ENCODE measurements at places on chromosomes 7 and 10.

- DNase-seq, result no peak
- no peak overlapping the region for H3K4me3 ChIP-seq
- peaks cover 59% of the 10 kb centered on the region for H3K36me3 ChIP-seq
Observed at GRCh38 chr10:128066870-128067382, 59.3 kb downstream of the MKI67 start.

- H3K27ac ChIP-seq, result no peak overlapping the region
- H3K4me3 ChIP-seq, result no peak overlapping the region
- peaks cover 100% of the 10 kb centered on the region for H3K36me3 ChIP-seq
- no peak for DNase-seq
- no peaks in the 10 kb centered on the region for H3K4me1 ChIP-seq
- no peaks in the 10 kb centered on the region for H3K27me3 ChIP-seq
Observed at GRCh38 chr7:30630986-30631385, 36.3 kb downstream of the GARS1 start.

DNA sequence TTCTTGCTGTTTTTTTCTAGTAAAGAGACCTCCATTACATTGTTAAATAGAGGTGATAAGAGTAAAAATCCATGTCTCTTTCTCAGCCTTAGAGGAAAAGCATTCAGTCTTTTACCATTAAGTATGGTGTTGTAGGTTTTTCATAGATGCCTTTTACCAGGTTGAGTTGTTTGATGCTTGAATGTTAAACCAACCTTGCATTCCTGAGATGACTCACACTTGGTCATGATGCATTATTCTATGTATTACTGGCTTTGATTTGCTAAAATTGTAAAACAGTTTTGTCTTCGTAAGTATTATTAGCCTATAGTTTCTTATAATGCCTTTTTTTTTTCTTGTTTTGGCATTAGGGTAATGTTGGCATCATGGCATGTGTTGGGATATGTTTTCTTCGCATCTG is 90.0 kb downstream of the ANKRD61 start:
- H3K27me3 ChIP-seq, result no peaks in the 10 kb centered on the region
- no peak for DNase-seq
- no peak overlapping the region for H3K27ac ChIP-seq
- H3K4me3 ChIP-seq, result no peak overlapping the region
- H3K4me1 ChIP-seq, result no peaks in the 10 kb centered on the region

GRCh38 chr10:113853578-113854012 is 287 bp downstream of the DCLRE1A start:
- peaks cover 27% of the 10 kb centered on the region for H3K36me3 ChIP-seq
- H3K27me3 ChIP-seq, result no peaks in the 10 kb centered on the region
- DNase-seq, result no peak
- peaks cover 27% of the 10 kb centered on the region for H3K4me1 ChIP-seq
- peak overlapping the region; percentile 93 for H3K4me3 ChIP-seq

DNA sequence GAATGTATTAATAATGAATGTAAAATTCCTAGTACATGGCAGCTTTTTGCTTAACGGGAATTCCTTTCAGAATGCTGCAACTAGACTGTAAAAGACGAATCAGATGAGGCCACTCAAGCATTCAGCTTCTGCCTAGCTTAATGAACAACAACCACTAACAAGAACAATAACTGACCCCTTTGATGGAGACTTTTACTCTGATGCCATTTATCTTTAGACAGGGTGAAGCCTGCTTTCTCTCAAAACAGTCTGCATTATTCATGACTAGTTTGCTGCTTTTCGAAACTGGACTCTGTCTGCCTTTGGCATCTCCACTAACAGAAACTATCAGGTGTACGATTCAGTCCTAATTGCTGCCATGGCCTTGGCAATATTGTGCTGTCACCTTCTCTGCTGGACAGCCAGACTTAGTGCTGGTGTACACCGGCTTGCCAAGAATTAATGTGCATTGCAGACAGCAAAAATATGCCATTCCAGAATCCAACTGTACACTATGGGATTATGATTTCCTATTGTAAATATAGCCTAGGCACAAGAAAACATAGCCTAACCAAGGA is 295.5 kb upstream of the CDC14C start:
- DNase-seq, result no peak
- H3K4me1 ChIP-seq, result no peaks in the 10 kb centered on the region
- no peaks in the 10 kb centered on the region for H3K27me3 ChIP-seq
- H3K4me3 ChIP-seq, result no peak overlapping the region

DNA sequence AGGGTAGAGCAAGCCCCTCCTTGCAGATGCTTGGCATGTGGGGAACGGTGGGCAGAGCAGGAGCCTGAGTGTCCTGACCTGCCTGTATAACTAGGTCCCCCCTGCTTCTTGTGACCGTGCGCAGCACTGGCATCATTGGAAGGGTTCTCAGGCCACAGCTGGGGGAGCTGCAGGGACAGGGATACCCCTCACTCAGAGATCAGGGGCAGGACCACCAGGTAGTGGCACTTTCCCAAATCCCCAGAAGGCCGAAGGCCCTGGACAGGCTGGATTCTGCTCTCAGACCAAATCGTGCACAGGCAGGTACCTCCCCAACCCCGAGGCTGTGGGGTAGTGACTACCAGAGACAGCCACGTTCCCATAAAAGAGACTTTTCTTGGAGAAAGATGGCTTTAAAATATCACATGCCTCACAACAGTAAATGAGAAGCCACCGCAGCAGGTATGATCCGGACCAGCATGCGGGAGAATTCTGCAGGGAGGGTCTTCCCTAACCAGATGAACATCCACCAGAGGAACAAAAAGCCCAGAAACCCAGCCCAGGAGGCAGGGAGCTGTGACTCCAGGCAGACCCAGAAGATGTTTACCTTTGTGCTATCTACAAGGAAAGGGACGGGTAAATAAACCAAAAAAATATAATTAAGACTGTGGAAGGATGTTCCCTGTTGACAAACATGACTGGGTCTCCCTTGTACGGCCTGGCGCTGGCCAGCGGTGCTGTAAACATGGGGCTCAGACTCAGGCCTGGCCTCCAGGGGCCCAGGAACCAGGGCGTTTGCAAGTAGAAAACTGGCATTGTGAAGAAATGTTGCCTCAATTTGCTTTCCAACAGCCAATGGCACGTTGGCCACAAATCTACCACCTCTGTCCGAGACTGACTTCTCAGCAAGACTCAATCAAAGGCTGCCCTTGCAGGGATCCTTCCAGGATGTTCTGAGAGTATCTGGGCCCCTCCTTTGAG is 180.0 kb downstream of the TNS3 start:
- no peaks in the 10 kb centered on the region for H3K27me3 ChIP-seq
- H3K36me3 ChIP-seq, result peaks cover 38% of the 10 kb centered on the region
- no peak for DNase-seq

DNA sequence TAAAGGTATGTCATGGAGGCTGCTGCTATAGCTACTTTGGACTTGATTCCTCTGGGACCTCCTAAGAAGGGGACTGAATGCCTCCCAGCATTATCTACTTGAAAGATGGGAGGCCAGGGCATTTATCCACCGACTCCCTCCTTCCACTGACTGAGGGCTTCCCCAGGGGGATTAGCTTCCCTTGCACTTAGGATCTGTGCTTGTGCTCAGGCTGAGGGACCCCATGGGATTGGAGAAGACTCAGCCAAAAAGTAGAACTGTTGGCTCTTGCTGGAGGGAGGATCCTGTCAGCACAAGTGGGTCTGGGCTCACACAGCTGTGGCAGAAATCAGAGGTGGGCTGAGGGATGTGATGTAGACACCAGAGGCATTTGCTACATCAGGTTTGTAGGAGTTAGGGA is 81.5 kb upstream of the SYPL1 start:
- DNase-seq, result no peak
- H3K36me3 ChIP-seq, result no peaks in the 10 kb centered on the region
- H3K4me1 ChIP-seq, result no peaks in the 10 kb centered on the region
- H3K4me3 ChIP-seq, result no peak overlapping the region
- H3K27me3 ChIP-seq, result no peaks in the 10 kb centered on the region

DNA sequence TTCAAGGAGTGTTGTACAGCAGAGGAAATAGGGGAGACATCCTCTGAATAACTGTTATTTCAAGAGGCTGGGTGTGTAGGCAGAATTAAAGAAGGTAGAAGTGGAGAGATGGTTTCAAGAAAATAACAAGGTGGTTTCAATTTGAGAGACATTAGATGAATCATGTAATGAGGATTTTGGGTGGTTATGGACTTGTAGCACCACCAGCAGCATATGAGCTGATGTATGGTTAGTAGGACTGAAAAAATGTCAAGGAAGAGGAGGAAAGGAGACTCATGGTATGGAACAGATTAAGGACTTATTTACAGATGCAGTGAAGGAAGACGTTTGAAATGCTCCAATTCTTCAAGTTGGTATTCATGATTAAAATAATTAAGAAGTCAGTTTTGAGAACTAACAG is 166.2 kb downstream of the EXOC4 start:
- H3K27me3 ChIP-seq, result no peaks in the 10 kb centered on the region
- no peak for DNase-seq
- H3K27ac ChIP-seq, result no peak overlapping the region
- no peak overlapping the region for H3K4me3 ChIP-seq
- no peaks in the 10 kb centered on the region for H3K36me3 ChIP-seq

- no peaks in the 10 kb centered on the region for H3K36me3 ChIP-seq
- DNase-seq, result no peak
- no peaks in the 10 kb centered on the region for H3K27me3 ChIP-seq
- H3K27ac ChIP-seq, result no peak overlapping the region
- no peaks in the 10 kb centered on the region for H3K4me1 ChIP-seq
Observed at GRCh38 chr10:6833458-6834011, 253.5 kb upstream of the PRKCQ start.

DNA sequence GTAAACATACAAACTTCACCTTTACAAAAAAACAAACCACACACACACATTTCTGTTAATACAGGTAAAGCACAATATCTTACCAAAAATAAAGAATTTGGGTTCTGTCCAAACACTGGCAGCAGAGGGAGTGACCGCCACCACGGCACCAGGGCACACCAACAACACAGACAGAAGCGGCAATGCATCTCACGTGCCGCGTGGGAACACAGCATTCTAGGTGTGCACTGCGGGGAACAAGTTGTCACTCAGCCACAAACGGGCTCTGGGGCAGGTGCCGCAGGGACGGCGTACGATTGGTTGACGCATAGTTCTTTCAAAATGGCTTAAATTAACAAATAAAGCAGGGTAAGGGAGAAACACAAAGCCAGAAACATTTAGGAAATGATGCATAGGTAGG is 22.3 kb downstream of the PDGFA start:
- H3K27me3 ChIP-seq, result no peaks in the 10 kb centered on the region
- no peak overlapping the region for H3K4me3 ChIP-seq
- H3K36me3 ChIP-seq, result peaks cover 57% of the 10 kb centered on the region
- peak overlapping the region; percentile 40 for H3K27ac ChIP-seq
- DNase-seq, result peak; percentile 22

- H3K27ac ChIP-seq, result no peak overlapping the region
- no peaks in the 10 kb centered on the region for H3K4me1 ChIP-seq
- no peak for DNase-seq
- no peak overlapping the region for H3K4me3 ChIP-seq
- H3K36me3 ChIP-seq, result no peaks in the 10 kb centered on the region
Observed at GRCh38 chr10:130043491-130043890, 67.1 kb downstream of the C10orf143 start.

- no peak overlapping the region for H3K4me3 ChIP-seq
- H3K36me3 ChIP-seq, result no peaks in the 10 kb centered on the region
Observed at GRCh38 chr10:14665304-14665703, 109.4 kb downstream of the FAM107B start.

DNA sequence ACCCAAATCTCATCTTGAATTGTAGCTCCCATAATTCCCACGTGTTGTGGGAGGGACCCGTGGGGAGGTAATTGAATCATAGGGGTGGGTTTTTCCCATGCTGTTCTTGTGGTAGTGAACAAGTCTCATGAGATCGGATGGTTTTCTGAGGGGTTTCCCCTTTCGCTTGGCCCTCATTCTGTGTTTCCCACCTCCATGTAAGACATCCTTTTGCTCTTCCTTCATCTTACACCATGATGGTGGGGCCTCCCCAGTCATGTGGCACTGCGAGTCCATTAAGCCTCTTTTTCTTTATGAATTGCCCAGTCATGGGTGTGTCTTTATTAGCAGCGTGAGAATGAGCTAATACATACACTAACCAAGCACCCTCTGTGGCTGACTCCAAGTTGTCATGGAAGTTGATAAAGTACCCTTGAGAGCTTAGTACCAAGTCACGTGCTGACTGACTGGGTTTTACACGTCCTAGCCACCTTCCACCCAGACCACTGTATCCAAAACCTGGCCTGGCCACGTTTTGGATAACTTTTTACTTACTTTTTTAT is 614.4 kb downstream of the SDK1 start:
- no peaks in the 10 kb centered on the region for H3K27me3 ChIP-seq
- H3K36me3 ChIP-seq, result no peaks in the 10 kb centered on the region
- no peak overlapping the region for H3K27ac ChIP-seq
- H3K4me1 ChIP-seq, result peaks cover 14% of the 10 kb centered on the region
- DNase-seq, result no peak

DNA sequence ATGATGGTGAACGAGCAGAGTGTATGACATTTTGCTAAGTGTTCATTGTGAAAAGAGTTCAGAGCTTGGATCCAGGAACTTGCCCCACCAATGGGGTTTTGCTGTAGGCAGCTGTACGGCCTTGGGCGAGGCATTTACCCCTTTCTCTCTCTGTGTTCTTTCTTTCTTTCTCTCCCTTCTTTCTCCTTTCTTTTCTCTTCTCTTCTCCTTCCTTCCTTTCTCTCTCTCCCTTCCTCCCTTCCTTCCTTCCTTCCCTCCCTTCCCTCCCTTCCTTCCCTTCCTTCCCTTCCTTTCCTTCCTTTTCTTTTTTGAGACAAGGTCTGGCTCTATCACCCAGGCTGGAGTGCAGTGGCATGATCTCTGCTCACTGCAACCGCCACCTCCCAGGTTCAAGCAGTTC is 45.3 kb upstream of the KMT2C start:
- no peaks in the 10 kb centered on the region for H3K36me3 ChIP-seq
- no peak for DNase-seq
- no peak overlapping the region for H3K4me3 ChIP-seq
- H3K27ac ChIP-seq, result no peak overlapping the region
- H3K4me1 ChIP-seq, result no peaks in the 10 kb centered on the region
- H3K27me3 ChIP-seq, result no peaks in the 10 kb centered on the region

GRCh38 chr7:71133232-71133622 is 1.3 kb downstream of the GALNT17 start:
- H3K27ac ChIP-seq, result no peak overlapping the region
- H3K36me3 ChIP-seq, result no peaks in the 10 kb centered on the region
- H3K27me3 ChIP-seq, result peaks cover 17% of the 10 kb centered on the region
- no peak for DNase-seq
- no peaks in the 10 kb centered on the region for H3K4me1 ChIP-seq

DNA sequence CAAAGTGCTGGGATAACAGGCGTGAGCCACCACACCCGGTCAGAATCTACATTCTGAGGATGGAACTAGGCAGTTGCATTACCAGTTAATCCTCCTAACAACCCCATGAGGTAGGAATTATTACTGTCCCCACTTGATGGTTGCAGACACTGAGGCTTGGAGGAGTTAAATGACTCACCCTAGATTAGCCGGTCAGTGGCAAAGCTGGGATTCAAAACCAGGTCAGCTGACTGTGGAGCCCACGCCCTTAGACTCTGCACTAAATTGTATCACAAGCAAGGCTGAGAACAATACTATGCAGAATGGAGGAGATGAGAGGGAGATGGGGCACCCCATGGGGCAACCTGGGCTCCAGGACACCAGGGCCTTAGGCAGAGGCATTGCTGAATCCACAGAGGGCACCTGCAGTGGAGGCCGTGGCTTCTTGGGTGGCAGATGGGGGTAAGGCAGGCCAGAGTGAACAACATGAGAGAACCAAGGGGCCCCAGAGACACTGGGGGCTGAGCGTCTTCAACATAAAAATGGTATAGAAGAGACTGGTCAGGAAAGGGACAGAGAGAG is 723.4 kb downstream of the PARD3 start:
- DNase-seq, result no peak
- no peaks in the 10 kb centered on the region for H3K36me3 ChIP-seq
- no peaks in the 10 kb centered on the region for H3K27me3 ChIP-seq
- H3K4me1 ChIP-seq, result no peaks in the 10 kb centered on the region
- H3K27ac ChIP-seq, result no peak overlapping the region
- H3K4me3 ChIP-seq, result no peak overlapping the region

GRCh38 chr10:24556750-24557742 is 166.6 kb downstream of the ARHGAP21 start:
- H3K4me3 ChIP-seq, result no peak overlapping the region
- H3K27ac ChIP-seq, result no peak overlapping the region
- no peaks in the 10 kb centered on the region for H3K27me3 ChIP-seq
